ENCODE measurements at places on chromosomes 2 and 18.
A peak's percentile ranks its signal among the peaks of the same experiment; 100 is the strongest.

GRCh38 chr2:71901466-71901865 lies 246.2 kb downstream of the CYP26B1 start:
- no peak for DNase-seq

DNA sequence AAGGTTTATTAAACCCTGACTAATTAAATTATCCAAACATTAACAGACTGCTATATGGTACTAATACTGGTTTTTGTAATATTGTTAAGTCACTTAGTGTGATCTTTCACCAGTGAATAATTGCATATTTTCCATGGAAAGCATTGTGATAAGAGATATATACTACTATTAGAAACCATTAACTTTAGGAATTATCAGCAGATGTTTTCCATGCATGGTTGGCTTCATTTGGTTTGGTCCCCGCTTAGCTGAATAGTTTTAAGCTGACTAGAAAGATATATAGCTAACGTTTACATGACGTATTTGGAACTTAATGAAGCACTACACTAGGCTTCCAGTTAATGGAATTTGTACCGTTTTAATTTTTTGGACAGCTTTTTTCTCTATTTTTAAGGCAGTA lies 37.9 kb downstream of the LCLAT1 start:
- DNase-seq = no peak

DNA sequence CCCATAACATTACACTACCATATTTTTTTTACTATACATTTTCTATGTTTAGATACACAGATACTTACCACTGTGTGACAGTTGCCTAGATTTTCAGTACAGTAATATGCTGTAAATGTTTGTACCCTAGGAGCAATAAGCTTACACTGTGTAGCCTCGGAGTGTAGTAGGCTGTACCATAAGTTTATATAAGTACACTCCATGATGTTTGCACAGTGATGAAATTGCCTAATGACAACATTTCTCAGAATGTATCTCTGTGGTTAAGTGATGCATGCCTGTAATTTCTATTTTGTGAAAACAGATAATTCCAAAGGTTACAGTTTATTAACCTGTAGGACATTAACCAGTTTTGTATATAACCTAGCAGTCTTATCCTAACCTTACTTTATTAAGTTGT lies 128.1 kb upstream of the RBMS1 start:
- DNase-seq = no peak

GRCh38 chr2:217937446-217937845 lies 65.3 kb downstream of the TNS1 start:
- DNase-seq = no peak

DNA sequence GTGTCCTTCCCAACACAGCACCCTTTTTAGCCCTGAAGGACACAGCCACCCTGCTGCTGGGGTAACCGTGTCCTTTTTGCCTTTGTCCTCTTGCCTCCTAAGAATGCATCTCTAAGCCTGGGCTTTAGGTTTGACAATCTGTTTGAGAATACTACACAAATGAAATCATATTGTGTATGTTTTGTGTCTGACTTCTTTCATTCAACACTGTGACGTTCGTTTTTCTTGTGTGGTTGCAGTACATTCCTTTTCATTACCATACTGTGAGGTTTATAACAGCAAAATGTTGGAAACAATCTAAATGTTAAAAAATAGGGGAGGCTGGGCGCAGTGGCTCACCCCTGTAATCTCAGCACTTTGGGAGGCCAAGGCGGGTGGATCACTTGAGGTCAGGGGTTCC lies 11.2 kb downstream of the ASPRV1 start:
- DNase-seq = no peak

DNA sequence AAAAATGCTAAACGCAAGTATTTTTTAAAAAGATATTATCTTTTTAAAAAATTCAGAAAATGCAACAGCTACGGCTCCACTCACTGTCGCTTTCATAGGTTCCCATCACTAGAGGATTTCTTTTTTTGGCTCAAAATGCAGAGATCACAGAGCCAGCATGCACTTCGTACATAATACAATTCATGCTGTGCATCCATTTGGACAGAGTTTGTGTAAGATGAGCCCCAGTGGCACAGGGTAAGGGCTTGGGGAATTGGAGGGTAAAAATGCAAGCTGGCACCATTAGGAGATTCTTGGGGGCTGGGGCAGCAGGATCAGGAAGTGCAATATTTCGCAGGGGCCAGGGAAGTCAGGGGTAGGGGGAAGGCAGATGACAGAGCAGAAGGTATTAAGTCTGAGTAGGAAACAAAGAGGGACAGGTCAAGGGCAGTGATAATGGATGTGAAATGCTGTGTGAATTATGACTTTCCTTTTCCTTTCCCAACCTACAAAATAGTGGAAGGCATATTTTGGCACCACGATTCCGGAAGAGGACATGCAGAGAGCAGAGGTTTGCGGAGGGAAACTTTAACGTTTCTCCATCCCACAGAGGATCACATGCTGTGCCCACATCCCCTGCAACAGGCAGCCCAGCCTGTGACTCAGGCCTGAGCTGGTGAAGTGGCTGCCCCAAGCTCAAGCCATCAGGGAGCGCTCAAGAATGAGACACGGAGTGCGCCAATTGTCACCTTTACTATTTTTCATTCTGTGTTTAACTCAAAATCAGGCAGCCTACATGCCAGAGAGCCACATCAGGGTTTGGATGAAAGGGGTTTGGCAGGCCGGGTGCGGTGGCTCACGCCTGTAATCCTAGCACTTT lies 4.7 kb downstream of the CAPG start:
- peak; percentile 33 for DNase-seq
